CD4-positive, alpha-beta T cell treated with Interleukin-17A for 1 hour (primary cell): ENCODE measurements at places on chromosomes 7 and 10.

DNA sequence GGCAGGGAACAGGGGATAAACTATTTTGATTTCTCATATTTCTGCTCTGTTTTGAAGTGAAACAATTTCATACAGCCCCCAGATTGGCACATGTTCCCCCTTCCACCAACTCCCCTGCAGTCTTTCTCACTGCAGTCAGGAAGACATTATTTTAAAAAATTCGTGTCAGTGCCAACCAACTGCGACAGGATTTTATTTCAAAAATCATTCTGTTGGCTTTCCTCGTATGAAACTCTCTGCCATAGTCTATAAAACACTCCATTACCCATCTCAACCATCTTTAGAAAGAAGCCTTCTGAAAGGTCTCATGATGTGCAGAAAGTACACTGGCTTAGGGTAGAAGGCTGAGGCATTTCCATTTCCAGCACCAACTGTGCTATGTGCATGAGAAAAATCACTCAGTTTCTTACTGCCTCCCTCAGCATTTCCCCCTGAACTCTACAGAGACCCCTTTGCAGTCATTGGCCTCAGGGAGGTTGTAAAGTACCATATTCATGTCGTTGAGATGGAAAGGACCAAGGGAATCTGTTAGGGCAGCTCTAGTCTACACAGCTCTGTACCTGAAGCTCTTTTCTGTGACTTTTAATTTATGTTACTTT is 46.9 kb downstream of the STEAP1B start:
- DNase-seq: no peak

DNA sequence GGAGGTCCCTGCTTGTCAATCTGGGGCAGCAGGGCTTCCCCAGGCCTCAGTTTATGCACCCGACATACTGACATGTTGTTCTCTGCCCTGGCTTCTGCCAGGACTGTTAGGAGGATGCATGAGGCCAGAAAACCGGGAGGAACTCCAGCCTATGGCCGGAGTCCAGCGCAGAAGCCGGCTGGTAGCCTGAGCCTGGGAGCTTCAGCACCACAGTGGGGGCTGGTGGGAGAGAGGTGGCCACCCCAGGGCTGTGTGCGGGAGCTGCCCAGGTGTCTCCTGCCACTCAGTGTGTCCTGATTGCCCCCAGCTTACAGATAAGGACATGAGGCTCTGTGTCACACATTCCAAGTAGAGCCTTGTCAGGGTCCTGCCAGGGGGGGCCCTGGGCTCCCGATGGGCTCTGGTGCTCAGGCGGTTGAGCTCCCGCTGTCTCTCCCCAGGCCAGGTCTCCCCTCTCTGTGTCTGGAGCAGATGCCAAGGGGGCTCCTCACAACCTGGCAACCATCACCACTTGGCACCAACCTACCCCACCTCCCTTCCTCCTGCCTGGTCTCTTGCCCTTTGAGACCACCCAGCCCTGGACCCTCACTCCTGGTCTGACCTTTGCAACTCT is 32.3 kb downstream of the PPIF start:
- no peak for DNase-seq

GRCh38 chr7:45039106-45039505 is 39.1 kb downstream of the CCM2 start:
- DNase-seq: no peak

DNA sequence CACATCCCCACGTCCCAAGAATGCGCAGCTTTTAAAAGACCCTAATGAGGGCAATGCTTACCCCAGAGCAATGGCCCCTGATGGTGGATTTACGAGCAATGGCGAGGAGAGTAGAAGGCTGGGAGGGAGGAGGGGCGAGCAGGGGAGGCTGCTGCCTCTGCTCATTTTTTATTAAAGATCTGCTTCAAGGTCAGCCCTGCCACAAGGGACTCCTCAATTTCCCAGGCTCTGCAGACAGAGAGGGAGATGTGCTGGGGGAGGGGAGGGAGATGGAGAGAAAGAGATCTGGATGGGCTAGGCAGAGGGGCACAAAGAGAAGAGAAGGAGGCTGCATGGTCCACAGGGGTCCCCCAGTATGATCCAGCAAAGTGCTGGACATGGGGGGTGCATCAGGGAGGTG is 7.8 kb upstream of the SRRM3 start:
- DNase-seq: no peak

- DNase-seq: no peak
Measured at GRCh38 chr7:43461349-43462024, 121.4 kb upstream of the STK17A start.

- DNase-seq: peak; percentile 87
Measured at GRCh38 chr7:43925984-43926797, at the start of gene UBE2D4. TSS of gene UBE2D4 (plus strand) at chr7:43926436. CDS start at chr7:43926533, 97 bp downstream.

DNA sequence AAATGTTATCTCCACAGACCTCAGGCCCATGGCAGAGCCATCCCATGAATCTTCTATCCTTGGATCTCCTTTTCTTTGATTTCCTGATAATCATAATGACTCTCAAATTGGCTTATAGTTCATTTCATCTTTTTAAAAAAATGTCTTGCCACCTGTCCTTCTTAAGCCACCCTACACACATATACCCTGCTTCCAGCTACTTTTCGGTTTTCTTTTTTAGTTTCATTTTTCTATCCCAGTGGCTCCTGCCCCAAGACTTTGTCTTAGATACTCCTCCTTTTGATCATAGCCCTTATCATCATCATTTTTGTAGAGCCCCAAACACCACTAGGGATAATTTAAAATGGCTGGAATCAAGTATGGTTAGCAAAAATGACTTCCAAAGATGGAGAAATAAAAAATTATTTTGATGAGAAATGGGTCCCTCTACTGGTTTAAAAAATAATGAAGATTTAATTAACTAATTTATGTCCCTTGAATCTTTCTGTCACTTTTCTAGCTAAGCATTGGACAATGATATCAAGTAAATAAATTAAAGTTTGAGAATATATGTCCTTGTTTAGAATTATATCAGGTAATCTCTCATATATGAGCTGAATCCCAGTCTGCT is 277.3 kb upstream of the SEMA3D start:
- DNase-seq: no peak

DNA sequence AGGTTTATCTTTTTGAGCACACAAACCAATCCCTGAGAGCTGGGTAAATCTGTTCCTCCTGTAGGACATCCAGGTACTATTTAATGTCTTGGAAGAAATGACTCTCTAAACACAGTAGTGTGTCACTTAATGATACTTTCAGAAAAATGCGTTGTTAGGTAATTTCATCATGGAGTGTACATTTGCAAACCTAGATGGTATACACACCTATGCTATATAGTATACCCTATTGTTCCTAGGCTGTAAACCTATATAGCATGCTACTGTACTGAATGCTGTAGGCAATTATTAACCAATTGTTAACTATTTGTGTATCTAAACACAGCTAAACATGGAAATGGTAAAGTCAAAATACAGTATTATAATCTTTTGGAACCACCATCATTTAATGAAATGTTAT is 10.1 kb downstream of the RUFY2 start:
- DNase-seq: no peak

GRCh38 chr10:48744587-48744986 is 59.9 kb downstream of the WDFY4 start:
- DNase-seq: no peak
